CD4-positive, alpha-beta T cell treated with Interleukin-2 at 100 ng/mL for 4 hours (primary cell): ENCODE measurements at places on chromosomes 12 and 14.

DNA sequence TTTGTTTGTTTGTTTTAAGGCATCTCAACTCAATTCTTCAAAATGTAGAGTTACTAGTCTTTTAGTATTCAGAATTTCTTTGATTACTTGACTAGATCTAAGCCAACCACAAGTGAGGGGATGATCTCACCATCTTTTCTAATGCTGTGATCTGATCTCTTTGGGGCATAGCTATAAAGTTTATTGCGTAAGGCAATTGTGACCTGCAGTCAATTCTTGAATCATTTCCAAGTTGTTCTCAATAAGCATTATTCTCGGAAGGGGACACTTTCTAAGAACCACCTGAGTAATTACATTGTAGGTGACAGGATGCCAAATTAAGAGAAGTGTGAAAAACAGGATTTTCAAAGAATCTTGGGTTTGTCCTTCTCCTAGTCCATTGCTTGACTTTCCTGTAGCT, 13.1 kb downstream of the DACT1 start:
- DNase-seq, result peak; percentile 6

- DNase-seq, result no peak
These were observed 53.4 kb upstream of the DLK1 start for GRCh38 chr14:100673085-100673806.

GRCh38 chr12:4648501-4649357, at the start of the genes AKAP3 and NDUFA9:
TSS of gene AKAP3 (minus strand) at chr12:4649051. CDS start at chr12:4638196, 10,855 bp downstream.
TSS of gene NDUFA9 (plus strand) at chr12:4649114. CDS start at chr12:4649127, 13 bp downstream.
- peak; percentile 82 for DNase-seq

DNA sequence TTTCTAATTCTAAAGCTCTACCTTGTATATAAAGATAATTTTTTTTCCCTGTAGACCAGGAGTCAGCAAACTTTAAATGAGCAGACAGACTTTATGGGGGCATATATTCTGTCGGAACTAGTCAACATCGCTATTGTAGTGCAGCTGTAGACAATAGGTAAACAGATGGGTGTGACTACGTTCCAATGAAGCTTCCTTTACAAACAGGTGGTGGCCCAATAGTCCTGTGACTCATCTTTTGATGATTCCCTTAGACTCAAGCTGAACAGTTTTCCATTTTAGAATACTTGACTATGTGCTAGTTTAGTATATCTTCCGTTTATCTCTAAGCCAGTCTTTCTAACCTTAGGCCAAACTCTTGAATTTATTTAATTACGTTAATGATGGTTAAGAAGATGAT, 16.3 kb downstream of the MUCL1 start:
- DNase-seq, result no peak

DNA sequence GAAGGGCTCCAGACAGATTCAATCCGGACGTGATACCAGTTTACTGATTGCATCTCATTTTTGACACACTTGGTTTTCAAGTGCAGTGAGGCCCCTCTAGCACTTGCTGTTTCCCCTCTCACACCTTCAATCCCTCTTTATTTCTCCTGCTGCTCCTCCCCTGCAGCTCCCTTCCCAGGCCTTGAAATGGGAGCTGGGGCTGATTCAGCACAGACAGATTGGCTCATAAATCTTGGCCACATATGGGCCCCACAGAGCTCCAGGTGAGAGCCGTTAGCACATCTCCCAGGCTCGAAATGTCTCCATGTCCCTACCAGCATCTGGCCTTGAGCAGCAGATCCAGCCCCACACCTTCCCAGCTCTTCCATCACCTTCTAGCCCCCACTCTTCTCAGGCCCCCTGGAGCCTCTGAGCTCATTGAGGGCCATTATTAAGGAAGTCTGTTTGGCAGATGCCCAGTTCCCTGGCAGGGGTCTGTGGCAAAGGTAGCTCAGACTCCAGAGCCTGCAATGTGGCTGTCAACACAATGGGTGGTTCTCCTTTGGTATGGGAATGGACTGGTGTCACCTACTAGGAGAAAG, 220.3 kb upstream of the FKBP4 start:
- no peak for DNase-seq

DNA sequence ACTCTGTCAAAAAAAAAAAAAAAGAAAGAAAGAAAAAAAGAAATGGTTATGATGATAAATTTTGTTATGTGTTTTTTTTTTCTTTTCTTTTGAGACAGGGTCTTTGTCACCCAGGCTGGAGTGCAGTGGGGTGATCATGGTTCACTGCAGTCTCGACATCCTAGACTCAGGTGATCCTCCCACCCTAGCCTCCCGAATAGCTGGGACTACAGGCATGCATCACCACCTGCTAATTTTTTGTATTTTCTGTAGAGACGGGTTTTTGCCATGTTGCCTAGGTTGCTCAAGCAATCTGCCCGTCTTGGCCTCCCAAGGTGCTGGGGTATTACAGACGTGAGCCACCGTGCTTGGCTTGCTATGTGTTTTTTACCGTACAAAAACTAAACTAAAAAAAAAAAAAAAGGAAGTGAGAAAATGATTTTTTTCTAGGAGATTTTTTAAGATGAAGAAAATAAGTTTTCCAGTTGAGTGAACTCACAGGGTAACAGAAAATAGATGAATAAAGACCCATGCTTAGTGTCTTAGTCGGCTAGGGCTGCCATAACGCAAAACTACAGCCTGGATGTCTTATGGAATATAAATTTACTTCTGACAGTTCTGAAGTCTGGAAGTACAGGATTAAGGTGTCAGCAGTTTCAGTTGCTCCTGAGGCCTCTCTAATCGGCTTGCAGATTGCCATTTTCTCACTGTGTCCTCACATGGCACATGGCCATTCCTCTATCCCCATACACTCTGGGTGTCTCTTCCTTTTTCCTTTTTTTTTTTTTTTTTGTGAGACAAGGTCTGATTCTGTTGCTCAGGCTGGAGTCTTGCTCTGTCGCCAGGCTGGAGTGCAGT, 13.2 kb upstream of the APOF start:
- no peak for DNase-seq

- DNase-seq, result no peak
These were observed 6.1 kb downstream of the SOS2 start for GRCh38 chr14:50225067-50225973.

DNA sequence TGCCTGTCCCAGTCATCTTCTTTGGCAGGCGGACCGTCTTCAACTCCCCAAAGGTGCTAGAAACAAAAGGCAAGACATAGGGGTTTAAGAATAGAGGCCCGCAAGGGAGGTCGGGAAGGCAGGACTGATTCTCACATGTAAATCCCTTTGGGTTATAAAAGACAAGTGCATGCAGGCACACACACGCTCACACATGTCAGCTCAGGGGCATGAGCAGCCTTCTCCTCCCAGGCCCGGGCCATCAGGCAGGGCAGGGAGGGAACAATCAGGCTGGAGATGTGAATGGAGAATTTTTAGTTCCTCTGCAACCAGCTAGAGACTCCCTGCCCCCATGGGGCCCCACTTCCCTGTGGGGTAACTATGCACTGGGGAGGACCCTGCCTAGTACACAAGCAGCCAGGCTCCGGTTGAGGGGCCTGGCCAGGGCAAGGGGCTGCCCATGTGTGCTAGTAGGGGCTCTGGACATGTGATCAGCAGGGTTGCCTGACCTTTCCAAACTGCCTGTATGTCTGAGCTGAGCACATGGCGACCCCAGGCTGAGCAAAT, 107.2 kb downstream of the RBM19 start:
- DNase-seq, result no peak

DNA sequence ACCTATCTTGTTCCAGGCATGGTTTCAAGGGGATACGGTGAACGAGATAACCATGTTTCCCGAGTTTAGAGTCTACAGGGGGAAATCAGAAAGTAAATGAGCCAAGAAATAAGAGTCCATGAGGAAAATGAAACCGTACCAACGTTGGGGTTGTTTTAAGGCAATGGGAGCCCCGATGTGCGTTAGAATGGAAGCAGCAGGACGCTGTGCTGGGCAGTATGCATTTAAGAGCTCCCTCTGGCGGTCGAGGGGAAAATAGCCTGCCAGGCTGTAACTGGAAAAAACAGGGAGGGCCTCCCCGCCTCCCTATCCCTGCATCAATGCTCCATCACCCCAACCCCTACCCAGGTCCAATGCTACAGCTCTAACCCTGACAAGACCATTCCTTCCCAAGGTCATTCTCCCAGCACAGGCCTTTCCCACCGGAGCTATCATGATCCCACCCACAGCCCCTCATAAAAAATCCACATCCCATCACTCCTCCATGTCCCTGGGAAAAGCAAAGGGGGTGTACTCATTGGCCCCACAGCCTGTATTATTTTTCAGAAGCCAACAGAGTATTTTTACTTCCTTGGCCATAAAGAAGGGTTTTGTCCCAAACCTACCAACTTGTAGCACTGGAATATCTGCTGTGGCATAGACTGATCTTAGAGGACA, 226.3 kb upstream of the NOS1 start:
- peak; percentile 30 for DNase-seq

- no peak for DNase-seq
These were observed 132.2 kb upstream of the HIF1A start for GRCh38 chr14:61563162-61563511.

- DNase-seq, result no peak
These were observed 25.3 kb downstream of the PPFIBP1 start for GRCh38 chr12:27549236-27549800.

DNA sequence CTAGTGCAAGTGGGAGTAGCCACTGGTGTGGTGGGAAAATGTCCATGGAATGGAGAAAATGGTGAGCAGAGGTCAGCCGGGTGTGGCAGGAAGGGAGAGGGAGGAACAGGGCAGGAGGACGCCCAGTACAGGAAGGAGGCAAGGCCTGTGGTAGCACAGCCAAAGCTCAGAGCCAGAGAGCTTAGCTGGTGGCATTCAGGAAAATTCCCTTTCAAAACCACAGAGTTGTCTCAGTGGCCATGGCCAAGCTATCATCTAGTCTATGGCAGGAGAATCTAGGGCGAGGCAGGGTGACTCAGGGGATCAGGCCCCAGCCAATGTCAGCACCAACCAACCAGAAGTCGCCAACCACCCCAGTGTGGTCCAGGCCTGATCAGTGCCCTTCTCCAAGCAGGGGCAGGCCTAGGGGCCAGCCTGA, 67.7 kb upstream of the DDX11 start:
- DNase-seq, result no peak

DNA sequence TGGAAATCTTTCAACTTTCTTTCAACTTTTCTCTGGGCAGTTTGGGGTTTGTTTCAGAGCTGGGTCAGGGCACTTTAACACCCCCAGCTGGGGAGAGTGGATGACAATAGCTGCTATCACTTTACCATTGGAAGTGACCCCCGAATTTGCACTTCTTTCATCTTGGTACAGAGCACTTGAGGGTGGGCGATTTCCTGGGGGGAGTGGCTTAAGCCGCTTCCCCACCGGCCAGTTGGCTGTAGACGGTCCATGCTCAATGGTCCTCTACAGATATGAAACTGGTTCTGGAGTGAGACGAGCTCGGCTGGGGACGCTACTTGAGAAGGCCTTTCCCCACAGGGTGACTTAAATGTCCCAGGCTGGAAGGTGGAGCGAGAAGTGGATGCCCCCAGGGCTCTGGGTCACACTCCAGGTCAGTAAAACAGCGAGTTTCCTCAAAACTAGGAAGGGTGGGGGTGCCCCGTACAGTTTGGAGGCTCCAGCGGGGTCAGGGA, at the start of gene VRTN:
TSS of gene VRTN (plus strand) at position 231 of the 494 bp plus-strand sequence. CDS start 8,313 bp downstream, outside the sequence.
- DNase-seq, result no peak

DNA sequence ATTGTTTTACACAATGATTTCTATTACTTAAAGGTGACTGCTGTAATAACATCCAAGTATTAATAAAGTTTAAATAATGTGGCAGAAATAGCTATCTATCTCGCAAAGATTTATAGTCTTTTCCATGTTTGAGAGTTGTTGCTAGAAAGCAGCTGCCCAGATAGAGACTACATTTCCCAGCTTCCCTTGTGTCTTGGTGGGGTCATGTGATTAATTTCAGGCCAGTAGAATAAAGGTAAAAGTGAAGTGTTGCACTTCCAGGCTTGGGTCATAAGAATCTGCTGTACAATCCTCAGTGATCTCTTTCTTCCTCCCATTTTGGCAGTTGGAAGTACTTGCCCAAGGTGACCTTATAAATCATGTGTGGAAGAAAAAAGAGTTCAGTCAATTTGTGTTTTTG, 449.7 kb upstream of the USP15 start:
- no peak for DNase-seq

GRCh38 chr12:127125607-127126259, 1141.2 kb upstream of the TMEM132C start:
- DNase-seq, result peak; percentile 22

DNA sequence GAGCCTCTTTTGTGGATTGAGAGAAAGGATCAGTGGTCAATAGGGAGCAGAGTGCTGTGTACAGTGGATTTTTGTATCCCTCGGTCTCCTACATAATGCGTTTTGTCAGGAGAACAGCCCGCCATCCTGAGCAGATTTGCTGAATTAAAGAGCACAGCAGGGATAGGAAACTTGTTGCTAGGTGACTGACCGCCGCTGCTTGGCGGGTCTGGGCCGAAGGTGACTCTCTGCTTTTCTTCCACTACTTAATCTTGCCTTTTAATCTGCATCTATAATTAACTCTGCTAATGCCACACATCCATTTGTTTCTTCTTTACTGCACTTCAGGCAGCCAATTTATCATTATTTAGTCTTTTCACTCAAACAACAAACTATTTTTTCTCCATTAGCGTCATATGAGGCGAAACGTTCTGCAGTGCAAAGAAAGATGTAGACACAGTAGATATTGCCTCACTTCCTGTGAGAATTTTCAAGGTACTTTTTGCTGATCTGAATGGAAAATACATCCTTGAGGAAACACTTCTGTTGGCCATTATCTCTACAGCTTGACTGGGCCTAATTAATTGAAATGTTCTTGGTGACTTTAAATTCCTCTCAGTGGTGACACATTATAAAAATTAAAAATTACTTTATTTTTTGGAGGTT, 108.0 kb downstream of the PPM1A start:
- DNase-seq, result no peak

DNA sequence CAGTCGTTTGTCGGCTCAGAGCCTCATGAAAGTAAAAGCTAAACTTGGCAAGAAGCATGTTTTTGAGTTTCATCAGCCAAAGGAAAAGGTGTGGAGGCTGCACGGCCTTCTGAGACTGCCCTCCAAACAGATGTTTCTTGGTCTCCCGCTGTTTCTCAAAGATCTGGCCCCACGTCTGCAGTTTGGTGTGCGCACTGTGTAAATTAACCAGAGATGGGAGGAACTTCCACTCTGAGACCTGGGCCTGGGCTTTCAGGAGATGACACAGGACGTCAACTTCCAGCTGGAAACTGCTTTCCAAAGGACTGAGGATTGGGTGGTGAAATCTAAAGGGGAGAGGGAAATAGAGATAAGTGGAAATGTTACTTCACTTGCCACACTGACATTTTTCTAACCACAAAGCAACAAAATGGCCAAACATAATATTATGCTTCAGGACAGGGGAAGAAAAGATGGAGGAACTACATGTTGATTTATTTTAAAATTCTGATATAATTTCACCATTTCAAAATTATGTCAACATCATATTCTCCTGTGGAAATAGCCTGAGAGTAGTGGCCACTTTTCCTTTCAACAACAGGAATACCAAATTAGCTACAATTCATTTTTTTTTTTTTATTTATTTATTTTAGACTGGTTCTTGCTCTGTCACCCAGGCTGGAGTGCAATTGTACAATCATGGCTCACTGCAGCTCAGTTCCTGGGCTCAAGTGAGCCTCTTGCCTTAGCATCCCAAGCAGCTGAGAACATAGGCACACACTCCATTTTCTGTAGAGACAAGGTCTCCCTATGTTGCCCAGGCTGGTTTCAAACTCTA, 27.6 kb downstream of the KICS2 start:
- no peak for DNase-seq
